ENCODE measurements at places on chromosomes 4 and X. TPM values are rescaled to one million over a fixed set of nuclear protein-coding genes. Genes with fewer than 3 reads are reported as not detected.

Gene NMU
- 0.35 TPM for total RNA-seq

- peak; percentile 72 for DNase-seq
Observed at GRCh38 chrX:53263597-53264094, 17.7 kb downstream of the IQSEC2 start.

DNA sequence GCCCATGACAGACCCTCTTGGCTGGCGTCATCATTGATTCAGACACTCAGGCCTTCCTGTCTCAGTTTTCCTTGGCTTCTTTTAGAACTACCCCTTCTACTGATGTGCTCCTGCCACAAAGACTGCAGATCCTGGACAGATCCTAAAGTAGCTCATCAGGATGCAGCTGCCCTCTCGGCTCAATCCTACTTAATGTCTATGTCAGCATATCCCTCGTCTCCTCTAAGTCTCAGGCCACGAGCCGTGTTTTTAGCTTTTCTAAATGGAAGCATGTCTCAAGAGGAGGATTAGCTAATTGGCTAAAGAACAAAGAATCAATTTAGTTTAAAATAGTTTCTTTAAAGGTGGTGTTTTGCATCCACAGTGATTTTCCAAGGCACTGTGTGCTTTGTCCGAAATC, 447.7 kb downstream of the STIM2 start:
- no peak for DNase-seq

DNA sequence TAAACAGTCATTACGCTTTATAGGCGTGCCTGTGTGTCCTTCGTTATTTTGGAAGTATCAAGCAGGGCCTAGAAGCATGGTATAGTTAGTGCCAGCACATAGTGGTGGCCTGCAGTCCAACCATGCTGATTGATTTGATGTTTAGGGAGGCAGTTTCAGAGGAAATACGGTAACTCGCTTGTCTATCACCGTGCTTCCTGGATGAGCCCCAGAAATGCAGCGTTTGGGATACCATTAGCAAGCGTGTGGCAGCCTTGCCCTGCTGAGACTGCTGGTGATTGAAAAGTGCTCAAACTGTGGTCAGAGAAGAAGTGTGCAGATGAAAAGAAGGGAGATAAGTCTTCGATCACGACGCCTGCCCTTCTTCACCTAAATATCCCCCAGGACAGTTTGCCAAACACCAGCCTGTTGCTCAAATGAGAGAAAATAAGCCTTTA, 158.4 kb downstream of the CHIC2 start:
- no peak for DNase-seq

DNA sequence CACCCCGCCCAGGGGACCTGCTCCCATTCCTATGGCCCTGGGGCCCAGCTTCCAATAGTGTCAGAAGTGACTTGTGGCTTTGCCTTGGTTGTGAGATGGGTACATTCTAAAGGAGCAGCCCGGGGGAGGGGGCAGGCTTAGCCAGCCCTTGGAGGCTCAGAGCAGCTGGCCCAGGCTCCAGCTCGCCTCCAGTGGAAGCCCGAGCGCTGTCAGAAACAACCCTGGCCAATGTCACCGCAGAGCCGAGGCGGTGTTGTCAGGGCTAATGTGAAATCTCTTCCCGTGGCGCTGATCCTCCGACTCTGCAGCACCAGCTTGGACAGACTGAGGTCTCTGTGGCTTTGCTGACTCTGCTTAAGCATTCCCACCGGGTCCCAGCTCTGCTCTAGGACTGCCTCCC, 29.2 kb upstream of the ZNF81 start:
- no peak for DNase-seq

DNA sequence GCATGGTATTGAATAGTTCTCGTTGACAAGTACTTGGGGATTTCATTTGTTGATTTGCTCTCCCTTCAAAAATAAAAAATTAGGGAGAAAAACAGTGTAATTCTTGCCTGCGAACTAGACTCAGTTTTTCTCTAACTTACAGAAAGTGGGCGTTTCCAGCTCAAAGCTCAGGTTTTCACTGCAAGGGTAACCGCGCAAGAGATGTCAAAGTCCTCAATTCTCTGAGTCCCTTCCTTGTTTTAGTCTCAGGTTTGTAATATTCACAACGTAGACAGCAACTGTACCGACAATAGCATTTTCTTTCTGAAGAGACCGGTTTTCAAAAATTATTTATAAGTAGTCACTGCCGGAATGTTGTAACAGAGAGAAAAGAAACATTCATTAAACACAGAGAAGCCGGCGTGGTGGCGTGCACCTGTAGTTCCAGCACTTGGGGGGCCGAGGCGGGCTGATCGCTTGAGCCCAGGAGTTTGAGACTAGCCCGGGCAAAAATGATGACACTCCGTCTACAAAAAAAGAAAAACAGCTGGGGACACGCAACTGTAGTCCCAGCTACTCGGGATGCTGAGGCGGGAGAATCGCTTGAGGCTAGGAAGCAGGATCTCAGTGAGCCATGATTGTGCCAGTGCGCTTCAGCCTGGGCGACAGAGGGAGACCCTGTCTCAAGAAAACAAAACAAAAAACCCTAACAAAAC, 774 bp downstream of the ZCCHC4 start:
- no peak for DNase-seq

Measured in activated naive CD4-positive, alpha-beta T cell treated with anti-CD3 and anti-CD28 coated beads, Interleukin-2, amount 50 U/mL, for 72 hours (primary cell).